ENCODE measurements at places on chromosomes 2 and 18.

GRCh38 chr2:62467475-62468321 lies 38.3 kb downstream of the TMEM17 start:
- DNase-seq = no peak

GRCh38 chr2:156004459-156004858 lies 328.1 kb downstream of the NR4A2 start:
- DNase-seq = no peak

DNA sequence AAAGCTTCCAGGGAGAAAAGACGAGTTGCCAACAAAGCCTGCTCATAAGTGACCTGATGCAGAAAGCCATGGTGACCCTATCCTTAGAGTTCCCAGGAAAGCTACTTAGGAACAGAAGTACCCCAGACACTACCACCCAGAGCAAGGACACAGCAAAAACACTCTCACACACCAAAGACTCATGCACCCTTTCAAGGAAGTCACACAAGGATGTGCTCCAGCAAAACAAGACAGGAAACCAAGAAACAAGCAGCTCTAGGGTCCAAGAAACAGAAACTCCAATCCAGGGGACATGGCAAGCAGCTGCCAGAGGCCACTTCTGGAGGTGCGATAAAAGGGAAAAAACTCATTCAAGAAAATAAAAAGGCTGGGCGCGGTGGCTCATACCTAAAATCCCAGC lies 5.7 kb downstream of the KIF1A start:
- no peak for DNase-seq

DNA sequence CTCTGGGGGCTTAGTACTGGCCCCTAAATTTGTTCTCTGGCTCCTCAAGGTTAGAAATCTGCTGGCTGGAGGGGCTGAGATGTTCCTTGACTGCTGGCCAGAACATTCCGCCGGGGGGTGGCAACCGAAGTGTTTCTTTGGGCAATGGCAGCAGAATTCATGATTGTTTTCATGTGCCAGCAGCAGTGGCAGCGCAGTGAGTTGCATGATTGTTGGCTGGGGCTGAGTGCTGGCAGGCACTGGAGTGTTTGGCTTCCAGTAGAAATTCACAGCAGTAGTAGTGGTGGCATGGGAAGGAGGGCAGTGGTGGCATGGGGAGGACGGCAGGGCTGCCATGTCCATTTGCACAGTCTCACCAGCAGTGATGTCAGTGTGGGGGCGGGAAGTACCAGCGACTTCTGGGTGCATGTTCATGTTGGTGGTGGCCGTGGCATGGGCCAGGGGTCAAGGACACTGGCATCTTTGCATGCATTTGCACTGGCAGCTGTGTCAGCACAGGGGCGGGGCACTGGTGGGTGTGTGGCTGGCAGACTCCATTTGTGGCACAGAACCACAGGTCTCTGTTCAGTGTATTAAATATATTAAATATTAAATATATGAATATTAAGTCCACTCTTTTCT lies 130.6 kb upstream of the CDH7 start:
- no peak for DNase-seq

GRCh38 chr2:109516445-109517117 lies 97.2 kb downstream of the SEPTIN10 start:
- no peak for DNase-seq

DNA sequence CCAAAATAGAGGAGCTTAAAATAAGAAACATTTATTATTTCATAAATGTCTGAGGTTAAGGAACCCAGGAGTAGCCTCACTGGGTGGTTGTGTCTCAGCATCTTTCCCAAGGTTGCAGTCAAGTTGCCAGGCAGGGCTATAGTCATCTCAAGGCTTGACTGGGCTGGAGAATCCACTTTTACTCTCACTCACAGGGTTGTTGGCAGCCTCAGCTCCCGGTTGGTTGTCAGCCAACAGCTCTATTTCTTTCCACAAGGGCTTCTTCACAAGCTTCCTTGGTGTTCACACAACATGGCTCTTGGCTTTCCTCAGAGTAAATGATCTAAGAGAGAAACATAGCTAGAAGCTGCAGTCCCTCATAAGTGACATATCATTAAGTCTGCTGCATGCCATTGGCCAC lies 55.6 kb upstream of the TEX51 start:
- DNase-seq = no peak

DNA sequence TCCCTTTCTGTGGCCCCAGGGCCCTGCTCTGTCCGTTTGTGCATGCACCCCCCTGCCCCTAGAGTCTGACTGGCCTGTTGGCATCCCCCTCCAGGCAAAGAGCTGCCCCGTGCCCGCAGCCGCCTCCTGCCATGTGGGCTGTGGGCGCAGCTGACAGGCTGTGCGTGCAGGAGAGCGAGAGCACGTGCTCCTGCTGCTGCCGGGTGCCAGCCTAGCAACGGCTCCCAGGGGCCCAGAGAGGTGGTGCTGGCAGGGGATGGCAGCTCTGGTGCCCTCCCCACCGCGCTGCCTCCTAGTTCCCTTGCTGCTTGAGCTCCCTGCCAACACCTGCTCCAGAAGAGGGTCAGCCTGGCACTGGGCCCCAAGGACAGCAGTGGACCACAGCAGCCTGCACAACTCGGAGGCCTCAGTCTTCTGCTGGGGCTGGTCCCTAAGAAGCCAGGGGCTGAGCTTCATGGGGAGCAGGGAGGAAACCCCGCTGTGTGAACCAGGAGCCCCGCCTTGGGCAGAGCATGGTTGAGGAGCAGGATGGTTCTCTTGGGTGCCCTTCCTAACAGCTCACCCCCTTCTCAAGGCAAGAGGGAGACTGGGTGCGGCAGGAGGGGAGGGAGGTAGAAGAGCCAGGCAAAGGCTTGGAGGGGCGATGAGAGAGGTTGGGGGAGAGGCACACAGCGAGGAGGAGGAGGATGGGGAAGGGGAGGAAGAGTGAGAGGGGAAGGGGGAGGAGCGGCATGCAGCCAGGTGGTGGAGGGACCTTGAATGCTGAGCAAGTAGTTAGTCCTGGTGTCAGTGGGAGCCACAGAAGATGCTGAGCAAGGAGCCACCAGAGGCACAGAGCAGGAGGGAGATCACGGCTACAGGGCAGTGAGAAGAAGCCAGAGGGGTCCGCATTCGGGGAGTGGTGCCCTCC lies 23.8 kb upstream of the PTMA start:
- no peak for DNase-seq

DNA sequence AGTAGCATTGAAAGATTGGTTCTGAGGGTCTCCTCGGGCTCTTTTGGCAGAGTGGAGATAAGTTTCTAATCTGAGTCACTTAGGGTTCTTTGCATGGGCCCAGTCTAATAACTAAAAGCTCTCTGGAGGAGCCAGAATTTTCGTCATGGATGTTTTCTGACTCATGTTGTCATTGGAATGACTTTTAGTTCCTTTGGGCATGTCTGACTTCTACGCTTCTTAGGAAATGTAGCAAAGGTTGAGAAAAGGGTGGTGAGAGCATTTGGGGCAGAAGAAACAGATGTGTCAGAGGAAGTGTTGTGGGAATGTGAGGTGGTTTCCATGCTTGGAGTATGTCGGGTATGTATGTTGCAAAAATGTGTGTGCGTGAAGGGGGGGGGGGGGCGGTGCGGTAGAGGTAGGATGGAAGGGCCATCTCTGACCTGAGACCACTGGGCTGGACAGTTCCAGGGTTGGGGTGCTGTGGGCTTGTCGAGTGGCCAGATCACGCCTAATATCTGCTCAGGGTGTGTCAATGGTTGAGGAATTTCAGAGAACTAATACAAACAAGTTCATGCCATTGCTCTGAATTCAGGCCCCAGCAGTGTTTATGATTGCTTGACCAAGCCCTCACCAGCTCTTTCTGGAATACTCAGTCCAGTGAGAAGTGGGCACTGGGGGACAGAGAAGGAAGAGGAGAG lies 26.9 kb downstream of the KLHL29 start:
- DNase-seq = no peak

DNA sequence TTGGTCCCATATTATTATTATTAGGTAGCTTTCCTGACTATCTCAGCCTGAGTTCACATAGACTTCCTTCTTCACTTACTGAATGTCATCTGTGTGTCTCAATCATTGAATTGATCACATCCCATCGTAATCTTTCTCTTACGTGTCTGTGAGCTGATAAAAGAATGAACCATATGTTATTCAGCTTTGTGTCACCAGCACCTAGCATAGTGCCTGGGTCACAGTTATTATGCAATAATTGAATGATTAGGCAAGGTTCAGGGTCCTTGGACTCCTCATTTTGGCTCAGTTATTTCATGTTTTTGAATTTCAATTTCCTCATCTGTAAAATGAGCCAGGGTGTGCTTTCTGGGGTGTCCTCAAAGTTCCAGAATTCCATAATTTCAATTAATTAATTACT lies 107.2 kb downstream of the ZEB2 start:
- DNase-seq = no peak

- no peak for DNase-seq
Observed at GRCh38 chr2:313991-314390, 26.1 kb upstream of the ALKAL2 start.

DNA sequence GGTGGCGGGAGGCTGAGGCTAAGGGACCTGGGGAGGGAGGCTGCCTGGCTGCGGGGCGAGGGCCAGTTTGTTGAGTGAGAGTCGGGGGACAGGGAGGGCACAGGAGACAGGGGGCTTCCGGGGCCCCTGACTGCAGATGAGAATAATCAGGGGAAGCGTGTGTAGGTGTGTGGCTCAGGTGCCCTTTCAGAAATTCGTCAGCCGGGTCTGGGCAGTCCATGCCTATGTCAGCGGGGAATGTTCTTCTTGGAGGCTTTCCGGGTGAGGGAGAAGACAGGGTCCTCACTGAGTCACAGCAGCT lies 52.3 kb upstream of the OTOF start:
- DNase-seq = no peak

DNA sequence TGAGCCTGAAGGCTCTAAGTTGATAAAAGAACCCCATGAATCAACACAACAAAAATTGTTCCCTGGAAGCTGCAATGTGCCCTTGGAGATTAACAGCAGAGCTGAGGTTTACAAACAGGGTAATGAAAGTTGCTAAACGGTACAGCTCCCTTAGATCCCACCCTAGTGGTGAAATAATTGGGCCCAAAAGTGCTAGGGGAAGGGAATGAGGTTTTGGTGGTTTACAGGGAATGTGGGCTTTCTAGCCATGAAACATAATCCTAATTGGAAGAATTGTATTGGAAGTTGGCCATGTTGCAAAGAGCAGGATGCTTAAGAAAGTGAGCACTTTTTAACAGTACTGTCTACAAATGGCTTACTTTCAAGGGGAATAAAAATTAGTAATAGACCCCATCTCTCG lies 180.2 kb upstream of the SMIM21 start:
- no peak for DNase-seq

GRCh38 chr18:27632706-27633105 lies 447.6 kb upstream of the CHST9 start:
- DNase-seq = no peak

DNA sequence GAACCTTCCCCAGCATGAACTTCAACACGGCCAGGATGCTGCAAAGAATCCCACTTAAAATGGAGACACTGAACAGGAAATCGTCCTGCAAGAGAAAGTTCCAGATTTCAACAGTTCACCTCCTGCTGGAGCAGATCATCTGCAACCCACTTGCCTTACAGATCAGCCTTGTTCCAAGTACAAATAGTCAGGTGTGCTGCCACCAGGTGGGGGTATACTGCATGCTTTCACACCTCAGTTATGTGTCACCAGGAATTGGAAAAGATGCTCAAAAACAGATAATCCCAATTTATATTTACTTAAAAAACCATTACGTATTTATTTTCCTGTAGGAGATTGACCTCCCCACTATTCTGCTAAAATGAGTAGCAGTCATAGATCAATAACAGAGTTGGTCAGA lies 212.3 kb downstream of the MGAT5 start:
- DNase-seq = peak; percentile 28

- no peak for DNase-seq
Observed at GRCh38 chr18:33729556-33729955, 151.5 kb downstream of the ASXL3 start.

DNA sequence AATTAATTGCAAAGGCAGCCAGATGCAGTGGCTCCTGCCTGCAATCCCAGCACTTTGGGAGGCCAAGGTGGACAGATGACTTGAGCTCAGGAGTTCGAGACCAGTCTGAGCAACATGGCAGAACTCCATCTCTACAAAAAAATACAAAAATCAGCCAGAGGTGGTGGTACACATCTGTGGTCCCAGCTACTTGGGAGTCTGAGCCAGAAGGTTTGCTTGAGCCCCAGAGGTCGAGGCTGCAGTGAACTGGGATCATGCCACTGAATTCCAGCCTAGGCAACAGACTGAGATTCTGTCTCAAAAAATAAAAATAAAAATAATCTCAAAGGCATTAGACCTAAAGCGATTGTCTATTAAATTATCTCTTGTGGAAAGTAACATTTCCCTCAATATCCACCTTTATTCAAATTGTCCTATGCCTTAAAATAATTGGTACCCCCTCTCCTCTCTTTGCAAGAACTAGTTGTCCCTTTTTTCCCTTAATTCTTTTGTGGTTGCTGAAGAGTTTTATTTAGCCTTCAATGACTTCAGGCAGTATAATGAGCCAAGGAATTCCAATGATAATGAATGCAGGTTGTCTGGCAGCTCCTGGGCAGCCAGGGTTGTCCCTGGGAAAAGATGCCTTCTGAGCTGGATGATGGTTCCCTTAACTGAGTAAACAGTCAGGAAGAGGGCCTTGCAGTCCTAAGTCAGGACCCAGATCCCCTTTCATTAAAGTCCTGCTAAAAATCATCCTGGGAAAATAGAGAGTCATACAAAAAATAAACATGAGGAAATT lies 32.2 kb downstream of the GPR75 start:
- no peak for DNase-seq

DNA sequence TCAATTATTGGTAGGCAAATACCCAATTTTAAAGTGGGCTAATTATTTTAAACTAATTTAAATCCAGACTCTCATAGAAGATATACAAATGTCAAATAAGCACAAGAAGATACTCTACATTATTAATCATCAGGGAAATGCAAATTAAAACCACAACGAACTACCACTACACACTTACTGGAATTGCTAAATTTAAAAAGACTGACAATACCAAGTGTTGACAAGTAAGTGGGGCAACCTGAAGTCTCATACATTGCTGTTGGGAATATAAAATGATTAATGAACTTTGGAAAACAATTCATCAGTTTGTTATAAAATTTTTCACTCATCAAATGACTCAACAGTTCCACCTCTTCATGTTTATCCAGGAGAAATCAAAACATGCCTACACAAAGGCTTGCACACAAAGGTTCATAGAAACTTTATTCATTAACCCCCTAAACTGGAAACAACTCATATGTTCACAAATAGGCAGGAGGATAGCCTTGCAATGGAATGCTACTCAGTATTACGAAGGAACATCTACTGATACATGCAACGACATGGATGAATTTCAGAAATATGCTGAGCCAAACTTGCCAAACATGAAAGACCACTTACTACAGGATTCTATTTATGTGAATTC lies 120.8 kb downstream of the MCFD2 start:
- no peak for DNase-seq

- DNase-seq = no peak
Observed at GRCh38 chr2:29025711-29026110, 44.6 kb downstream of the TOGARAM2 start.

DNA sequence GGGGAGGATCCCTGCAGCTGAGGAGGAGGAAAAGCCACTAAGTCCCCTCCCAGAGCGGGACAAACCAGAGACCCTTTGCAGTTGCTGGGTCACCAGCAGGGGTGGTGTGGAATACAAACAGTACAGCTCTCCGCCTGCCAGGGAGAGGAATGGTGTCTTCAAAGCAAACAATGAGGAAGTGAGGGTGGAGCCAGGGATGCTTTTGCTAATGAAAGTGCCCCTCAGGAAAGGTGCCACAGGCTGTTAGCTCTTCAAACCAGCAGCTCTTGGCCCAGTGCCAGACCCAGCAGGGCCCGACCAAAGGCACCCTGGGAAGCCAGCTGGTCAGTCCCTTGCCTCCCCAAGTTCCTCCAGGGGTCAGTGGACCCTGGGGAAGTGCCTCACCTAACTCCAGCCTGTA lies 102.8 kb downstream of the HIBCH start:
- DNase-seq = no peak

- no peak for DNase-seq
Observed at GRCh38 chr2:85717308-85718008, 23.3 kb downstream of the GNLY start.
